K562 (cell line): ENCODE measurements at places on chromosomes 1 and 21. TPM values are rescaled to one million over a fixed set of nuclear protein-coding genes. Genes with fewer than 3 reads are reported as not detected.

Gene DIRAS3
- 31.6 and 37.0 TPM in 2 replicates for total RNA-seq

Gene PCSK9
- total RNA-seq, result 58.6 and 66.9 TPM in 2 replicates

Gene ZNF697
- 10.6 and 13.6 TPM in 2 replicates for total RNA-seq

Gene DCST2
- 0.09 and 0.40 TPM in 2 replicates for total RNA-seq

Gene DMRTA2
- total RNA-seq, result not detected in 2 replicates

Gene FCRL4
- not detected in 2 replicates for total RNA-seq

Gene TFF1
- total RNA-seq, result 0.31 and 0.98 TPM in 2 replicates

Gene COPA
- total RNA-seq, result 102 and 110 TPM in 2 replicates

Gene MYBPHL
- 0.34 and 0.66 TPM in 2 replicates for total RNA-seq

Gene GUCA2A
- total RNA-seq, result not detected in 2 replicates

Gene RGS8
- not detected in 2 replicates for total RNA-seq

Gene TOMM20
- total RNA-seq, result 222 and 252 TPM in 2 replicates

Gene CFAP141
- not detected in 2 replicates for total RNA-seq

Gene CCDC181
- not detected in 2 replicates for total RNA-seq

Gene TTC13
- total RNA-seq, result 10.9 and 12.3 TPM in 2 replicates

Gene LCE7A
- not detected in 2 replicates for total RNA-seq

Gene HIVEP3
- total RNA-seq, result 0.58 and 0.63 TPM in 2 replicates
